ENCODE measurements at places on chromosomes 12 and 14. TPM values are rescaled to one million over a fixed set of nuclear protein-coding genes. Genes with fewer than 3 reads are reported as not detected.

- no peak overlapping the region for H3K27ac ChIP-seq
- no peaks in the 10 kb centered on the region for H3K4me1 ChIP-seq
- H3K36me3 ChIP-seq, result no peaks in the 10 kb centered on the region
- no peak overlapping the region for H3K4me3 ChIP-seq
- H3K27me3 ChIP-seq, result no peaks in the 10 kb centered on the region
- DNase-seq, result no peak
Measured at GRCh38 chr12:98870504-98870903, 225.4 kb downstream of the APAF1 start.

DNA sequence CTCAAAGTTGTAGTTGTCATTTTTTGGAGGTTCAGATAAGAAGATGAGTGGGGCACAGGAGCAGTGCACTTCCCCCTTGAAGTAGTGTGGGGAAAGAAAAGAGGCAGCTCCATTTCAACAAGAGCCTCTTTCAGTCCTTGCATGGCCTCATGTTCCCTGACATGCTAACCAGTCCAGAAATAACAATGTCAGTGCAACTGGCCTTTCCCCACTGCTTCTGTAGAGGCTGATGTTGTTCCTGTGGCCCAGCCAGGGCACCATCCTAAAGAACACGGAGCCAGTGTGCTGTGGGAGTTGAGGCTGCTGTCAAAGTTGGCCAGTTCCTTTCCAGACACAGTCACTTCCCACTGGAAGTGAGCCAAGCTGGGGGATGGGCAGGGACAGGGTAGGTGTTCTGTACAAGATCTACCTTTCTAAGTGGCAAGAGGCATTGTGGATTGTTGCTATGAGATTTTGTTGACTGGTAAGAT is 77.7 kb upstream of the SLC38A2 start:
- no peak overlapping the region for H3K4me3 ChIP-seq
- H3K36me3 ChIP-seq, result no peaks in the 10 kb centered on the region
- peaks cover 64% of the 10 kb centered on the region for H3K4me1 ChIP-seq
- H3K27me3 ChIP-seq, result no peaks in the 10 kb centered on the region
- DNase-seq, result peak; percentile 73
- H3K27ac ChIP-seq, result peak overlapping the region; percentile 90

DNA sequence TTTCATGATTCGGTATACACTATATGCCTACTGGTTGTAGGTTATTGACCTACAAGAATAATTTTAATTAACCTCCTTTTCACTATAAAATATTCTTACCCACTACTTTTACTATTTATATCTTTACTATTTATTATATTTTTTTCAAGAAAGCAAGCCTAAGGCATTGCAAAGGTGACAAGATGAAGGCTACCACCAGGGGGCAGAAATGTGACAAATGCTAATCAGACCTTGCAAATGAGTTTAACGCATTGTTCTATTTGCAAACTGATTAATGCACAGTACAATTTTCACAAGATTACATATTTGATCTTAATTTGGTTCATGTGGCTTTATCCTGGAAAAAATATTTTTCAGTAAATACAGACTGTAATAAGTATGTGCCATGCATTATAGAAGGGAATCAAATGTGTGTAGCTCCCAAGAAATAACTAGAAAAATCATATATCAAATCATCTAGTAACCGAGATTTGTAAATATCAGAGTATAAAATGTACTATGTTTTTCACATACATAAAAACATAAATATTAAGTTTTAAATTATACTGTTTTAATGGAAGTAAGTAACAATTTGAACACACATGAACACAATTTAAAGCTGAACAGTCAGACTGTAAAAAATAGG is 107.0 kb downstream of the ADAMTS20 start:
- H3K27ac ChIP-seq, result no peak overlapping the region
- H3K27me3 ChIP-seq, result peaks cover 40% of the 10 kb centered on the region
- no peak overlapping the region for H3K4me3 ChIP-seq
- no peaks in the 10 kb centered on the region for H3K4me1 ChIP-seq

- no peaks in the 10 kb centered on the region for H3K36me3 ChIP-seq
- H3K4me3 ChIP-seq, result no peak overlapping the region
- no peak for DNase-seq
- H3K4me1 ChIP-seq, result no peaks in the 10 kb centered on the region
- H3K27ac ChIP-seq, result no peak overlapping the region
- H3K27me3 ChIP-seq, result no peaks in the 10 kb centered on the region
Measured at GRCh38 chr12:78087363-78087675, 256.6 kb downstream of the NAV3 start.

PMCH gene
- not detected for total RNA-seq

LUM gene
- total RNA-seq, result not detected
